ENCODE measurements at places on chromosomes 2 and 18.

DNA sequence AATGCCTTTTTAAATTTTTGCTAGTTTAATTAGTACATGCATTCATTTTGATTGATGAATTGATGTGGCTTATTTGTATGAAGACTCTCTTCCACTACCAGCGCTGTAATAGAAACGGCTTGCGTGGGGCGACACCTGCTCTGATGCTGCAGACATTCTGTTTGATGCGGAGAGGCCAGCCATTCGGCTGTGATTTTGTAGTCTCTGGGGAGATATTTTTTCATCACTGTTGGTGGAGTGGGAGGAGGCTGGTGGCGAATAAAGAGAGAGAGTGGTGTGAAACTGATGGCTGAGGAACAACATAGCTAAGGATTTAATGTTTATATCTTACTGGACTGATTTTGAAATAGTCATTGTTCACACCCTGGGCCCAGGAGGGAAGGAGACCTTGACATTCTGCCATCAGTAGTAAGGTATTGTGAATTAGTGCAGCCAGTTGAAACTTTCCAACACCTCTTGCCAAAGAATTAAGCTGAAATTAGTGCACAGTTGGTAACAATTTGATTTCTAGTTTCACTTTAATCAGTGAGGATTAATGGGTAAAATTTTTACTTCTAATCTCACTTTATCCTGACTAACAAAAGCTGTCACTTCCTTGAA is 224.1 kb downstream of the MTX2 start:
- ATAC-seq, result no peak

DNA sequence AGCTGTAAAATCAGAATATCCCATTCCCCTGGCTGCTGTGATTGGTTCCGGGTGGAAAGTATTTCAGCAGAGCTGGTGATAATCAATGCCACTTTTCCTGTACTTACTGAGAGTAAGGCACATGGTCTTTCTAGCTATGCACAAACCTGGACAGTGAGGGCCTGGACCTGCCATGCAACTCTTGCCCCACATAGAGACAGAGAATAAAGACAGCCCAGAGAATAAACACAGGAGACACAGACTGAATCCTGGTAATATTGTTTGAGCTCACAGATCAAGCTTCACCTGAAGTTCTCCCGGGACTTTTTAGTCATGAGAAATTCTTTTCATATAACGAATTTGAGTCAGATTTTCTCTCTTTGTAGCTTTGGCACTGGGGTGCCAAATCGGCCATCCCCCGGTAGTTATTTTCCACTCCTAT is 81.9 kb downstream of the ACAA2 start:
- ATAC-seq, result no peak

GRCh38 chr2:71617266-71617665 is 163.9 kb downstream of the DYSF start:
- no peak for ATAC-seq

GRCh38 chr2:105510761-105511528 is 112.1 kb upstream of the FHL2 start:
- no peak for ATAC-seq

DNA sequence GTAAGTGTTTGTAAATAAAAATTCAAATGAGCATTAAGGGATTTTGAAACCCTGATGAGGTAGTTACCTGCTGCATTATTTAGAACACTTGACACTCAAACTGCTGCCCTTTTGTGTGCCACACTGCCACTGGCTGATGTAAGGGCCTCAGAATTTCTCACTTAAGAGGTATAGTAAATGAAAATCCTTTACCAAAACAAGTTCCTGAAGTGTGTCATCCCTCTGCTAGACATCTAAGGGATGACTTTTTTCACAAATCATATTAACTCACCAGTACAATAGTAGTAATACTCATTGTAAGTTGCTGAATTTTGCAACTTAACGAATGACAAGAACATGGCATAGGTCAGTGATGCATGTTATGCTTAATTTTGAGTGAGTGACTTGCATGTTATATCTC is 274.9 kb upstream of the UBE2E3 start:
- no peak for ATAC-seq

DNA sequence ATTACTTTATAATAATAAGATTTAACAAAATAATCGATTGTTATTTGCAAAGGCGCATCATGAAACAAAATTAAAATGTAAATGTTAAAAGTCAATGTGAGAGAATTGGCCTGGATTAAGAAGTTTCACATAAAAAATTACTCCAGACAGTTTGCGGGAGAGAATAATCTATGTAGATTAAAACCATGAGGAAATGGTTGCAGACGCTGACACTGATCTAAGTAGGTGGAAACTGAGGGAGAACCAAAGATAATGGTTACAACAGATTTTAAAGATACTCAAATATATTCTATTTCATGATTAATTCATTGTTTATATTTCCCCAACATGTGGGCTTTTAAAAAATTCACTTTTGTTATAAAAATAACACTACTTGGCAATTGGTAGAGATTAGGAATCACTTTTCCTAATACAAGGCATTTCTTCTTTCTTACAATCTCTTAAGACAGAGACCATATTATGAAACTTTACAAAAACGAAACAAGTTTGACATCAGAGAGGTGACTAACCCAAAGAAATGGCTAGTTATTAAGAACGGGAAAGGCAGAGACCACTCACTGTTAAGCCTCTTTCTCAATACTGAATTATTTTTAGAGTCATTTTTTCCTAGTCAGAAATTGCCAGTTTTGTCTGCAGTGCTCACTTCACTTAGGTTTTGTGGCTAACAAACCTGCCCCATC is 1.6 kb downstream of the KANSL1L start:
- peak; percentile 34 for ATAC-seq

DNA sequence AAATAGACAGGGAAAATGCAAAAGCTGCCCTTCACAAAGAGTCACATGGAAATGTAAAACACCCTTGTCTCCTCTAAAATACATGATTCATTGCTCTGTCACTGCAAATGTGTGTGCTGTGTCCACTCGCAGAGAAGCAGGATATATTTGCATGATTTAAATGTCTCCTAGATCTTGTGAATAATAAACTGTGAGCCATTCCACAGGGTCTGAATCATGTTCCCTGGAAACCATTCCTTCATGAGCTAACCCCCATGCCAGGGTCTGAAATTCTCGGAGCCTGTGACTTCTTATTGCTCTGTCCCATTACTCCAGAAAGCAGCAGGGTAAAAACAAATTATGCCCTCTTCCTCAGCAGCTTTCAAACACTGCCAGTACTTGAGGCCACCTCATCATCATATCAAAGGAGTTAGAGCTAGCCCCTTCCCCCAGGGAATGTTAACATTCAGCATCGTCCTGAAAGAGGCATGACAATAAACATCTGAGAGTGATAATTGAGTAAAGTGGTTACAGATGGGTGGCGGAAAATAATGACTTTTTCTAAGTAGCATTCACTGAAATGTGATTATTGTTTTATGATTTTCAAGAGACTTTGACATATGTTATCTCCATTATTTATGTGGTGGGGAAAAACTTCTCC is 11.7 kb upstream of the CNGA3 start:
- ATAC-seq, result no peak

DNA sequence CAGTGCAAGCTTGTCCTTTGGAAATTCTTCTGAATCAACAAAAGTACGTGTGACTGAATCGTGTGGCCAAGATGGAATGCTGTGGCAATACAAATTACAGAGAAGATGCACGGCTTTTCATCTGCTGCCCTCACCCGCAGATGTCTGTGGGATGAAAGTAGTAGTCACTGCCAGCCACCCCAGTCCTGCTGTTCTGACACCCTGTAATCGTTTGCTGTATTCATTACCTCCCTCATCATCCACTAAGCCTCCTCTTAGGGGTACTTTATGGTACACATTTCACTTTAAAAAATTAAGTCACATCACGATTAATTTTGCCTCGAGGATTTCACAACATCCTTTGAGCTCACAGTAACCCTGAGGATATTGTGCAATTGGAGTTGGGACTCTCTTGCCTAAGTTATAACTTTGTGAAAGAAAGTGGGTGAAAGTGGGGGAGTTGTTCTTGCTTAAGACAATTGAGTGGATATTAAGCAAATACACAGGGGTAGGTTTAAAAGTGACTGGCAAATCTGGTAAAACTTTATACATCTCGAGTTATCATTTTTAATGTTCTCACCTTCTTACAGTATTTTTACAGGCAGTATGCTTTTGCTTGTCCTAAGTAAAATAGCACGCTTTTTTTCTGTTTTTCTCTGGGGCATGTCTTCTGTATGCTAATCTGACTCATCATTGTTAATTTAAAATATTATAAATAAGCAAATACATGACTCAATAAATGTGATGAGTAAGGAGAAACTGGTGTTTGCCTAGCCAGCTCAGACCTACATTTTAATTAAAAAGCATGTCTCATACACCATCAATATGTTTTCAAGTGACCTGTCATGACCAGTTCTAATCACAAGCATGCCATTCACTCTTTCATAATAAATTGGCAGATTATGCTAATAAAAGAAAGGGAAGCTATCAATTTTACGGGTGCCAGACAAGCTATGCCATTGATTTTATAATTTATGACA is 680.9 kb downstream of the IRS1 start:
- peak; percentile 84 for ATAC-seq

DNA sequence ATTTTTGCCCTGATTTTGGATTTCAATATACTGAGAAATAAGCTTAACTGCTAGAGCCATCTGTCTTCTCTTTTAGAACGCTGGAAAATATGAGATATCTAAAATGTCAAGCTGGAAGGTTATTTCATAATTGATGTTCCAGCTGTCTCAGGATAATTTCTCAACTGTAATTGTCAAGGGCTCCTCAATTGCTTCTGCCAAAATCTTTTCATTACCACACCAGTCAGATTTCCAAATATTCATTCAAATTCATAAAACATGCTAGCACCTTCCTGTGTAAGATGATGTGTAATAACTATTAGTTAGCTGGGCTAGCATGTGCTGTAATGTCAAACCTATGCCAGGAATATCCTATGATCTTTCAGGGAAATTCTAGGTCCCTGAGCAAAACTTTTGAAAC is 88.1 kb downstream of the TNFRSF11A start:
- no peak for ATAC-seq

- ATAC-seq, result no peak
These were observed 48.7 kb downstream of the INPP5D start for GRCh38 chr2:233108611-233109490.

DNA sequence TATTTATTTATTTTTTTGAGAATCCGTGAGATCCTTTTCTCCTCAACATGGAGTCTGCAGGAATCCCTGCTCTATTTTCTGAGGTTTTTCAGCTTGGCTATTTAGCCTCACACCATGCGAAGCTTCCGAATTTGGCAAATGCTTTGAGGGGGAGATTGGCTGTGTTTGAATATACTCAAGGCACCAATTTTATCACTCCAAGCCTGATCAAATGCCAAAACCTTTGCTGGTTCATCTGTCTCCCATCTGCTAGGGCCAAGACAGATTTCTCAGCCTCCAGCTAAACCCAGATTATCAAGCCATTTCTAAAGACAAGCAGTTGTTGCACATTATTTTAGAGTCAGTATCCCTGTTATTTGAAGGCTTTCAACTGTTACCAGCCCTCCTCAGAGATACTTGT is 295.7 kb downstream of the XIRP2 start:
- no peak for ATAC-seq

DNA sequence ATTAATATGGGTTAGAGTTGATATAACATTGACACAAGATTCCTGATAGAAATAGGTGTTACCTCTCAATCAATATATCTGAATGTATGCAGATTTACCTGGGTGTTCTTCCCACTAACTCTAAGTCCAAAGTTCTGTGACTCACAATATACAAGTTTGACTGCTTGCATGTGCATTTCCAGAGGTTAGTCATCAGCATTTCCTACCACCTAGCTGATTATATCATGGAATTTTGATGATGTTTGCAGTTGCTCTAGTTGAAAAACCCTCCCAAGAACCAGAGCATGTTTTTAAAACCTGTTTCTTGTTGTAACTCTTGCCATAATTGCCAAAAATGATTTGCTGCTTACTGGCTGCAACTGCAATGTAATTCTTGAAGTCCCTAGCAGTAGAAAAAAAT is 15.0 kb upstream of the DSG1 start:
- no peak for ATAC-seq

DNA sequence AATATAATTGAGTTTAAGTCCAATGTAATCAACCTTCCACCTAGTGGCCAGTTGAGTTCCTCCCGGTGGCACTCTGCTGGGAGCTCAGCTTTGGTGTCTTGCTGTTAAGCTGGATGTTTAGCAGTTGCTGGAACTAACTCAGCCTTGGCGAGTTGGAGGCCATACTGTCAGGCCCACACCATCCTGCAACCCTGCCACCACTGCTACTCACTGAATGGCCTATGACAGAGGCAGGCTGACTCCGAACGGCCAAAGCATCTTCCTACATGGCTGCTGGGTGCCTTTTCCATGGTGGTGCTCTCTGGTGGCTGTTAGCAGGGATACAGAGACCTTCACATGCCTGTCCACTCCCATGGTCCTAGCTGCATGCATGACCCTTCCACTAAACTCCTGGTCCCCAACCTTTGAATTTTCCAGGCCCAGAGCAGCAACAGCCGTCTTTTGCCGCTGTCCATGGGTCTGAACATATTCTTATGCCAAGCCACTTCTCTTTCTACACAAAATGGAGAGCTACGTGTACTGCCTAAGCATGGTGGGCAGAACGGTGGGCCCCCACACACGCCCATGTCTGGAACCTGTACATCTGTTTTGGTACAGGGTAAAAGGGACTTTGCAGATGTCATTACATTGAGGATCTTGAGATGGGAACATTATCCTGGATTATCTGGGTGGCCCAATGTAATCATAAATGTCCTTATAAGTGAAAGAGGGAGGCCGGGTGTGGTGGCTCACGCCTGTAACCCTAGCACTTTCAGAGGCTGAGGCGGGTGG is 15.0 kb upstream of the TRAF3IP1 start:
- ATAC-seq, result no peak

DNA sequence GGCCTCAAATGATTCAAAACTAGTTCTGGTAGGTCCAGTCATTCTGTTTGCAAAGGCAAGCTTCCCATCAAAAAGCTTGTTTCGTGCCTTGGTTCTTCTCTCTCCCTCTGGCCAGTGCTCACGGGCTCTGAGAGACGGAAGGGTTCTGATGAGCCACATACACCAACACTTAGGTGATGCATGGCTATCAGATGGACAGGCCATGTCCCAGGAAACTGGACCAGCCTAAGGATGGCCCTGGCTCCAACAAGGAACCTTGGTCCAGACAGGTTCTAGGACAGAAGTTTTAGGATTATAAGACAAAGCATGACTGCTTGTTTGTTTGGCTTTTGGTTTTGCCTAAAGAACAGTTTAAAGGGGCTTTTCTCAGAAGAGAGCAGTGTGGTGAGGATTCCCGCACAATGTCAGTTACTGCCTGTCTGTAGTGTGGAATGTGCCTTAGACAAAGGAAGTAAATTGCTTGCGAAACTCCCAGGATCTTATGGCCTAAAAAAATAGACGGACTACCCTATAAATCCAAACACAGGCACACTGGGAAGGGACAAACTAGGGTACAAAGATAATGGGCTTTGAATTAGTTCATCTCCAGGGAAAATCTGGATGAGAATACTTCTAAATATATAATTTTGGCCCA is 10.3 kb downstream of the CYP1B1 start:
- no peak for ATAC-seq

GRCh38 chr2:113887009-113887792 is 2.7 kb upstream of the ACTR3 start:
- ATAC-seq, result no peak

GRCh38 chr2:74045454-74045853 is 60.7 kb downstream of the TET3 start:
- no peak for ATAC-seq
